Naive thymus-derived CD4-positive, alpha-beta T cell (primary cell): ENCODE measurements at places on chromosomes 5 and 9. TPM values are rescaled to one million over a fixed set of nuclear protein-coding genes. Genes with fewer than 3 reads are reported as not detected.

OTP gene
- not detected in 2 replicates for total RNA-seq

CTXN3 gene
- not detected in 2 replicates for total RNA-seq

- DNase-seq = no peak
Measured at GRCh38 chr5:100644185-100644584, 109.0 kb downstream of the FAM174A start.

DNA sequence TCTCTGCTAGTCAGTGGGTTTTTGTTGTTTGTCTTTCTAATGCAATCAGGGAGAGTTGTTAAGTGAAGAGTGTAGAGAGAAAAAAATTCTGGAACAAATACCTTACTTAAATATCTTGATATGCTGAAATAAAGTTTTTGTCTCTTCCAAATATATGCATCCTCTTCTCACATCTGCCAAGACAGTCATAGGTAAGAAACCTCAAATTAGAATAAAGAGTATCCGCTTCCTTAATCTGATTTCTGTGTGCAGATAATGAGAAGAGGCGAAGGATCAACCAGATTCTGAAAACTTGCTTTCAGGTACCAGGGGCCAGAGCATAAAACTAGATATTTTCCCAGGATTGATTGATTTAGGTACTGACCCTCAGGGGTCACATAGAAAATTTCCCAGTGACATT is 11.3 kb upstream of the IL6ST start:
- DNase-seq = no peak

- no peak for DNase-seq
Measured at GRCh38 chr9:6076851-6077250, 61.4 kb upstream of the RANBP6 start.

SMIM33 gene
- total RNA-seq = not detected

CBY3 gene
- not detected for total RNA-seq

- no peak for DNase-seq
Measured at GRCh38 chr5:106019261-106019660, 1651.5 kb downstream of the EFNA5 start.

TENT4A gene
- total RNA-seq = 53.6 TPM

- DNase-seq = no peak
Measured at GRCh38 chr5:82684165-82684564, 393.0 kb downstream of the TMEM167A start.

DNA sequence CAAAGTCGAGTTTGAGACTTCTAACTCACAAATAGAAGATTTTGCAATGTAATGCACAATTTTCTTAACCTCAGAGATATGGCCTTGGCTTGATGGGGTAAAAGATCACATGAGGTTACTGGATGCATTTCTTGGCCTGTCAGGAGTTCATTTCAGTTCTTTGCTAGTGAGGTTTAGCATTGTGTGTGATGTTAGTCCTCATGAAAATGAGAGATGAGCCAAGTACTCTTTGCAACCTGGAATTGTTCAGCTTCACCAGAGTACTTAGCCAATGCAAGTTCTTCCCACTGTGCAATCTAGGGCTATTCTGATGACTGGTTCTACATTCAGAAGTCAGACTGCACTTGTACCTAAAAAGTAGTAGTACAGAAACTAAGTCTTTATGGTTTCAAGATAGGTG is 24.9 kb downstream of the GNAQ start:
- DNase-seq = no peak

- DNase-seq = peak; percentile 37
Measured at GRCh38 chr9:129236441-129237145, 58.5 kb upstream of the IER5L start.

DNA sequence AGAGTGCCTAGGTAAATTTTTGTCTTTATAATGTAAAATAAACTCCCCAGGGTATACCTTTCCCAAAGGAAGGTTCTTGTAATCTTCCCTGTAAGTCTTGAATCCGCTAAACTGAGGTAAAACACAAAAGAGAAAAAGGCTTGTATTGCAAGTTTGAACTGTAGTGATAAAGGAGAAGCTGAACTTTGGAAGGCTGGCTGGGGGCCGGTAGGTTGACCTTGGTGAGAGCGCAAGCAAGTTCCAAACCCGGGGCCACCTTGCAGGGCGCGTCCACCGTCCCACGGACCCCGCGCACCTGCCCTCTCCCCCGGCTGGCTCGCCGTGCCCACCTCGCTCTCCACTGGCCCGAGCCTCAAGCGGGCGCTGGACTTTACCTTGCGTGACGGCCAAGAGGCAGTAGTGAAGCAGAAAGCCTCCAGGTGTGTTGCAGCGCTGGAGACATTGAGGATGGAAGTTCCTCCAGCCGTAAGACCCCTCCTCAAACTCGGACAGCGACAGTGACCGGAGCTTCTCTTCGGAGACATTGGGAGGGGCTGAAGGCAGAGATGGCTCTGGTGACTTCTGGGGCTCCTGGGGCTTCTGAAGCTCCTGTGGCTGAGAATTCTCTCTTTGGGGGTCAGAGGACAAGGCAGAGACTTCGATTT is 428 bp downstream of the SLCO4C1 start:
- peak; percentile 1 for DNase-seq

DNA sequence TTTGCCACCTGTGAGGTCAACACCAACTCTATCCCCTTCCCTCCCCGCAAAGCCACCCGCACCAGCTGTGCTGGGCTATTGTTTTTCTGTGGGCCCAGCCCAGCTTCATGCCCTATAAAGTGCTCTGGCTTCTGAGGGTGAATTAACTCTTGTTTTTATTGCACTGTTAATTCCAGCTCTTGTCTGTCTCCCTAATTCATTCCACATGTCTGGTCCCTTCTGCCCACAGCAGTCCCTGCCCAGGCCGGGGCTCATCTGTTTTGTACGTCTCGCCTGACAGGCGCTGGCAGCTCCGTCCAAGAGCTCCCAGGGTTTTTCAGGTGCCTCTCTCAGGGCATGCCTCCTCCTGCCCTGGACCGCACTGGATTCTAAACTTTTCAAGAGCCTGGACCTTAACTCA is 118.9 kb downstream of the PDZD2 start:
- DNase-seq = no peak

TICAM2 gene
- 1.9 TPM for total RNA-seq

GRCh38 chr5:127820910-127821553 is 117.8 kb downstream of the CCDC192 start:
- no peak for DNase-seq

GRCh38 chr5:92380069-92380770 is 997.1 kb upstream of the ARRDC3 start:
- DNase-seq = no peak

GRCh38 chr5:149603210-149603609 is 21.9 kb downstream of the ARHGEF37 start:
- DNase-seq = no peak

HACD4 gene
- total RNA-seq = 14.9 and 15.2 TPM in 2 replicates

SPINK7 gene
- total RNA-seq = not detected

DNA sequence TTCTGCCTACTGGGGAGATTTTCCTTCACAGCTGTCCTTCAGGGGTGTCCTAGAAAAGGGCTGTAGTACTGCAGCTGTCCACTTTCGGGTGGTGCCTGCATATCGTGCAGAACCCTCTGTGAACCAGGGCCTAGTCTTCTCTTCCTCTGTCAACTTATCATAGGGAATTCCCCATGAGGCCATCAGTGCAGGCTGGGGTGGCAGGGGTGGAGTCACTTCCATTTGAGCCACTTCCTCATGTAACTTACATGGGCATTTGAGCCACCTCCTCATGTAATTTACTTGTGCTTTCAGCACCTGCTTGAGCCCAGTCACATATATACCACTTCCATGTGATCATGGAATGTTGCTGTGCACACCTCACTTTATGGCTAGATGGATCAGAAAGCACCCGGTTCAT is 742.0 kb upstream of the RGMB start:
- DNase-seq = no peak

ZNF454 gene
- not detected for total RNA-seq

- no peak for DNase-seq
Measured at GRCh38 chr5:16735101-16736060, 118.6 kb upstream of the RETREG1 start.

DNA sequence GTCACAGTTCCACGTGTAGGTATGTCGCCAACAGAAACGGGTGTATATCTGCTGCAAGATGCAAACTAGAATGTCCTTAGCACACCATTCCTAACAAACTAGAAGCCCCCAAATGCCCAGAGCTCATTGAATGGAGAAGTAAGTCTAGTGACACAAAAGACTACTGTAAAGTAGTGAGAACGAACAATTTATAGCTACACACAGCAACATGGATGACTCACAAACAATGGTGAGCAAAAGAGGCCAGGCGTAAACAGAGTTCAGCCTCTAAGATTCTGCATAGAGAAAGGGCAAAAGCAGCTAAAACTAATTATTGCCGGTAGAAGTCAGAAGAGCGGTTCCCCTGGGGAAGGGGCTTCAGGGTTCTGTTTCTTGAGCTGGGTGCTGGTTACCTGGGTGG is 74.7 kb downstream of the AMBP start:
- DNase-seq = no peak

GBGT1 gene
- 14.8 TPM for total RNA-seq

ADAMTS16 gene
- total RNA-seq = not detected in 2 replicates

- DNase-seq = peak; percentile 64
Measured at GRCh38 chr5:179806250-179807048, at the start of gene MGAT4B. Gene MGAT4B (minus strand): TSS chr5:179806866. CDS start chr5:179806583, 283 bp downstream.

GGTA1 gene
- not detected for total RNA-seq

- DNase-seq = no peak
Measured at GRCh38 chr9:129422032-129422842, 198.7 kb downstream of the C9orf50 start.

OR2S2 gene
- not detected for total RNA-seq

SPINK6 gene
- total RNA-seq = not detected

DNA sequence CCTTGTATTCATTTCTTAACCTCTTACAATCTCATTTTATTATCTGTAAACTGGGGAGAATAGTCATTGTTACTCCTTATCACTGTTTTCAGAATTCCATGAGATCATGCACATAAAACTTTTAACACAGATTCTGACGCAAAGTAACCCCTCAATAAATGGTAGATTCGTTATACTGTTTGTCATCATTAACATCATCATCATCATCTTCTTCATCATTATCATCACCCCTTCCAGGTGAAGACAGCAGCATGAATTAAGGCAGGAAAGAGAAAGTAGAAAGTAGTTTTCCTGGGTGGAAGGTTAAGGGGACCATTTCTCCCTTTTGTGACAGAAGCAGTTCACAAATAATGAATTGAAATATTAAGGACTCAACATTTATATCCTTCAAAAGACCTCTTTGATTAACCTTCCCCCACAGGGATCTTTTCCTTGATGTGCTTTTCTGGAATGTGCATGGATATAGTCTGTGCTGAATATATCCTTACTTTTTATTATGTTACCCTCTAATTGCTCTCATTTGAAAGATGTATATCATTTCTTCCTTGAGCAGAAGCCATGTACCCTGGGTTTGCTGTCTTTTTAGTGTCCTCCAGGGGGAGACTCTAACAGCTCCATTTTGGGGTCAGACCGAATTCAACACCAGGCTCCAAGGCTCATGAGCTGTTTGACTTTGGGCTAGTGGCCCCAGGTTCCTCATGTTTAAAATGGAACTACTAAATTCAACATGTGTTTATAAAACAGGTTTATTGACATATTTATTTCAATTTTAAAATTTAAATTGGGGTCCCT is 1029.9 kb upstream of the WWC1 start:
- DNase-seq = no peak

PCSK1 gene
- not detected in 2 replicates for total RNA-seq

GRCh38 chr5:20556115-20556763 is 568.2 kb upstream of the CDH18 start:
- DNase-seq = no peak

DNA sequence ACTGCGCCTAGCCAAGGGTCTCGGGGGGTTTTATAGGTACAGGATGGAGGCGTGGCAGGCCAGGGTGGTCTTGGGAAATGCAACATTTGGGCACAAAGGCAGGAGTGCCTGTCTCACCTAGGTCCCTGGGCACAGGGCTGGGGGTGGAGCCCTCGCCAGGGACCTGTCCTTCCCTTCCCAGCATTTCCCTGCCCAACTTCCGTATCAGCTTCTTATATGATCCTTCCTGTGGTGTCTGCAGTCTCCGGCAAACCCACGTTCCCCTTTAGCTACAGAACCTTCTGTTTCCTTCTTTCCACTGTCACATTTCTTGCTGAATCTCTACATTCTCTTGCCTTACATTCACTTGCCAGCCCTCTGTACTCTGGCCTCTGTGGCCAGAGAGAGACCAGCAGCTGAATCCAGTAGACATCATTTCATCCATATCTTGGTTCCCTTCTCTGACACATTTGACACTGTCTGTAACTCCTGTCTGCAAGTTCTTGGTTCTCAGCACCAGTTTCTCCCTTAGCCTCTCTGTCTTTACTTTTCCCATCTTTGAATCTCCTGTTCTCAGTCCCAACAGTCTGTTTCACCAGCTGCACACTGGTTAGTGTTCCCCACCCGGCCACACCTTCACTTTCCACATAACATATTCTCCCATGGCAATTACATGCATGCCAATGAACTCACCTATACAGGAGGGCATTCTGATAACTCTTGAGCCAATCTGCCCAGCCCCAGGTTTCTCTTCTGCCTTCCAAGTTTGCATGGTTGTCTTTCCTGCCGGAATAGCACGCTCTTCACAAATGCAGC is 134.7 kb upstream of the ZNF608 start:
- DNase-seq = no peak
